ENCODE measurements at places on chromosomes 1 and 21. TPM values are rescaled to one million over a fixed set of nuclear protein-coding genes. Genes with fewer than 3 reads are reported as not detected.

DNA sequence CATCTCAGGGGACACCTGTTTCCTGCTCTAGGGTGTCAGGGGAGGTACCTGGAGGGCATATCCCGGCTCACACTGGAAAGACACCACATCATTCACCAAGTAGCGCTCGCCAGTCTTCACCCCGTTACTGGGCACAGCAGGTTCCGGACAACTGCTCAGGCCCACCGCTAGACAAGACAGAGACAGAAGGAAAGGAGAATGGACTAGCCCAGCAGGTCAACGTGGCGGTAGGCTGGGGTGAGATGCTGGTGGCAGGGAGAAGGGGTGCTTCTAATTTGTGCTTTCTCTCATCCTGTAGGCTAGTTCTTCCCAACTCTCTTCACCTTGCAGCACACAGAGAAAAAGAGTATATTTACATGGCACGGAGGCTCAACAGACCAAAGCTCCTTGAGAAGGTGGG is 145.0 kb downstream of the ZSCAN20 start:
- DNase-seq = no peak

DNA sequence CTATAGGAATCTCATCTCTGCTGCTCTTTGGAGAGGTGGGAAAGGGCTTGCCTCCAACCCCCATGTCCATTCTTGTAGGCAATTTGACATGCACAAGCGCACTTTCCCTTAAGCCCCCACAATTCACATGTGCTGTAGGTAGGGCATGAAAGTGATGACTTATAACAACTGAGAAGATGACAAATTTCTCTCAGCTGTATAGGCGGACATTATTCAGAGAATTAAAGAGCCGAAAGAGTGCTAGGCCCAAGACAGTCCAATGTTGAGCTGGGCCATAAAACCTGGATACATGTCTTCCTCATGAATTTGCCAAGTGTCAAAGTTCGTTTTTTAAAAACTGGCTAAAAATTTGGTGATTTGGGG is 106.3 kb upstream of the LYPLAL1 start:
- no peak for DNase-seq

DNA sequence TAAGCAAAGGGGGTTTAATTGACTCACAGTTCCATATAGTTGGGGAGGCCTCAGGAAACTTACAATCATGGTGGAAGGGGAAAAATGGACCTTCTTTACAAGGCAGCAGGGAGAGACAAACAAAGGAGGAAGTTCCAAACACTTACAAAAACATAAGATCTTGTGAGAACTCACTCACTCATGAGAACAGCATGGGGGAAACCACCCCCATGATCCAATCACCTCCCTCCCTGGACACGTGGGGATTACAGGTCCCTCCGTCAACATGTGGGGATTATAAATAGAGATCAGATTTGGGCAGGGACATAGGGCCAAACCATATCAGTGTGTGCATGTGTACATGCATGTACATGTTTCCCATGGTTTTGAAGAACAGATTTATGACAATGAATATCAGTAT is 5.5 kb upstream of the SMG7 start:
- DNase-seq = no peak

GRCh38 chr21:20739421-20739820 is 258.8 kb upstream of the NCAM2 start:
- no peak for DNase-seq

DNA sequence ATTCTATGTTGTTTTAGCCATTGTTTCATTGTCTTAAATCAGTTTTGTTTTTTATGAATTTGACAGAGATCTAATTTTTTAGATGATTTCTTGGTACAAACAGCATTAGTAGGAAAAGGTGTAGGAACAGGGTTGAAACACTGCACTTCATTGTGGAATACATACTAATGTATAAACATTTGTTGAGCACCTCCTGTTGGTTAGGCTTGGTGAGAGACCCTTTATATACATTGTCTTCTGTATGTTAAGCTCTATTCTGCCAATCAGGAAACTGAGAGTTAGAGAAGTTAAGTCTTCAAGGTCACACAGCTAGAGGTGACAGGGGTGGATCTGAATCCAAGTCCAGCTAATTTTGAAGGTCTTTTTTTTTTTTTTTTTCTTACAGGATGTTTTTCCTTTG is 192.7 kb downstream of the VPS13D start:
- DNase-seq = no peak

GRCh38 chr1:7558481-7558880 is 212.6 kb upstream of the VAMP3 start:
- DNase-seq = no peak

GRCh38 chr1:32272557-32273390 is 19.1 kb upstream of the HDAC1 start:
- DNase-seq = no peak

GRCh38 chr1:205205055-205205454 is 6.4 kb downstream of the DSTYK start:
- no peak for DNase-seq

DNA sequence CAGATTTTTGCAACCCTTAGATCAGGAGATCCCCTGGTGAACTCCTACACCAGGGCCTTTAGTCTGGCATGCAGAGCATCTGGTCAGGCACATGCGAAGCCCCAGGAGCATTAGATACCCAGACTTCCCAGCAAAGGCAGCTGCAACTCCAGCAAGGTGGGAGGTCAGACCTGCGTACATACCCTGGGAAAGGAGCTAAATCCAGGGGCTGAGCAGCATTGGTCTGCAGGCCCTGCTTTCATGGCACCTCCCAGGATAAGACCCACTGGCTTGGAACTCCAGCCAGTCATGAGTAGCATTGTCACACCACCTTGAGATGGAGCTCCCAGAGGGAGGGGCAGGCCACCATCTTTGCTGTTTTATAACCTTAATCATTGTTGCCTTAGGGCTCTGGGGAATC is 92.3 kb downstream of the KCNT2 start:
- DNase-seq = no peak

- DNase-seq = no peak
Measured at GRCh38 chr21:15797577-15798363, 68.0 kb downstream of the USP25 start.

Gene CFHR1
- not detected for total RNA-seq

Gene SEC16B
- total RNA-seq = 2.3 TPM

Gene BARHL2
- total RNA-seq = not detected
